ENCODE measurements at places on chromosomes 13 and 19.

GRCh38 chr13:113147206-113147605, 11.2 kb upstream of the PROZ start:
- no peak for DNase-seq

- no peak for DNase-seq
These were observed 53.4 kb upstream of the KLF12 start for GRCh38 chr13:74187564-74187963.

DNA sequence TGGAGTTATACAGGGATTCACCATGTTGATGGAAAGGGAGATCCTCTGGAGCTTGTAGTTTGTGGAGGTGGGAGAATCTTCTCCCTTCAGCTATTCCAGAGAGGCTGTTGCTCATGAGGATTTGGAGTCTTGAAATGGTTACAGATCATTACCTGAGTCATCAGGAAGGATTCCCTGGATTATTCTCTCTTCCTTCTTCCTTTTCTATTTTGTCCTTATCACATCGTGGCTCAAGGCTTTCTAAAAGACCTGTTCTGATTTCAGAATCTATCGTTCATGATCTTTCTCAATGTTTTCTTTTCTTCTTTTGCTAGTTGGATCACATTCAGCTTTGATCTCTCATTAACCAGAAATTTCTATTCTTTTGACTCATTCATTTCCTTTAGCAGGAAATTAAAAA, 196.0 kb downstream of the KLF5 start:
- DNase-seq, result no peak

DNA sequence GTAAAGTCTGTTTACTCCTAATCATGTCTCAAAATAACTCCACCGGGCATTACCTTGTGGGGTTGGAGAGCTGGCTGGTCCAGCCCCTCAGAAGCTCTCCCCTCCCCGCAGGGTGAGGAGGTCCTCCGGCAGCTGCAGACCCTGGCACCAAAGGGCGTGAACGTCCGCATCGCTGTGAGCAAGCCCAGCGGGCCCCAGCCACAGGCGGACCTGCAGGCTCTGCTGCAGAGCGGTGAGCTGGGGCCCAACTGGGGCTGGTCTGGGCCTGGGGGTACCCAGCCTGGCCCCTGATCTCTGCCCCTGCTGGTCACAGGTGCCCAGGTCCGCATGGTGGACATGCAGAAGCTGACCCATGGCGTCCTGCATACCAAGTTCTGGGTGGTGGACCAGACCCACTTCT, 20.2 kb downstream of the HIPK4 start:
- DNase-seq, result no peak

GRCh38 chr13:46578590-46578975, 25.6 kb downstream of the LRCH1 start:
- peak; percentile 17 for DNase-seq

- no peak for DNase-seq
These were observed 8.5 kb downstream of the CCDC8 start for GRCh38 chr19:46404753-46405468.

- DNase-seq, result no peak
These were observed 1709.2 kb upstream of the PCDH20 start for GRCh38 chr13:63124863-63125262.

DNA sequence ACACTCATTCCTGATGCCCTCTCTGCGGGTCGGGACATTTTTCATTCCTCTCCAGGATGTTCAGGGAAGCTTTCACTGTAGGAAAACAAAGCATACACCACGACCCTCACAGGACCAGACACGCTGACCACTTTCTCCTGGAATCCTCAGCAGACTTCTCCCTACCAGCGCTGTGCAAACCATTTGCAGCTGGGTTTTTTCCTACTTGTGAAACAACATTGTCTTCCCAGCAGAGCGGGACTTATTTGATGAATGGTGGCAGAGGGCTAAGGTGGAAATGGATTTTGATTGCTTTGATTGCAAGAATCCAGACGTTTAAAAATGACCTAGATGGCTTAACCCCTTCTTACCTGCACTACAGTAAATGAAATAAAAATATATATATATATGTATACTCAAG, 265.9 kb downstream of the TBC1D4 start:
- no peak for DNase-seq

- no peak for DNase-seq
These were observed 61.2 kb downstream of the KLF2 start for GRCh38 chr19:16385821-16386220.

DNA sequence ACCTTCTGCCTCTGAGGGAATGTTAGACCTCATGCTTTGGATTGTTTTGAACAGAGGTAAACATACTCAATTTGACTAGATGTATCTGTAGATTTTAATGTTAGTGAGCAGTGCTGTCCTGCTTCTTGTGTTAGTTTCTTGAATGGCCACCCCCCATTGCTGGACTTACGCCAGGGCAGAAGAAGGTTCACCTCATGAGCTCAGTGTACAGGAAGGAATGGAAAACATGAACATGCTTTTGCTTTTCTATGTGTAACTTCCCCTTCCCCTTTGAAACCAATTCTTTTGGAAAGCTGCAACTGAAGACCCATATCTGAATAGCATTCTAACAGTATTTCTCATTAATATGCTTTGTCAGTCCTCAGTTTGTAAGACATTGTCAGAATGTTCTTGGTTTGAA, 32.3 kb downstream of the WASF3 start:
- DNase-seq, result no peak
